Caudate nucleus (tissue), 63 donors: ENCODE measurements at places on chromosomes 1 and 21.
A peak's percentile ranks its signal among the peaks of the same experiment; 100 is the strongest.

- DNase-seq, result peak; percentile 38
Observed at GRCh38 chr1:7680955-7681268, 90.2 kb upstream of the VAMP3 start.

GRCh38 chr1:234208791-234209190 lies 164.5 kb upstream of the COA6 start:
- no peak for DNase-seq

GRCh38 chr1:154391086-154391770 lies 13.9 kb upstream of the IL6R start:
- no peak for DNase-seq

DNA sequence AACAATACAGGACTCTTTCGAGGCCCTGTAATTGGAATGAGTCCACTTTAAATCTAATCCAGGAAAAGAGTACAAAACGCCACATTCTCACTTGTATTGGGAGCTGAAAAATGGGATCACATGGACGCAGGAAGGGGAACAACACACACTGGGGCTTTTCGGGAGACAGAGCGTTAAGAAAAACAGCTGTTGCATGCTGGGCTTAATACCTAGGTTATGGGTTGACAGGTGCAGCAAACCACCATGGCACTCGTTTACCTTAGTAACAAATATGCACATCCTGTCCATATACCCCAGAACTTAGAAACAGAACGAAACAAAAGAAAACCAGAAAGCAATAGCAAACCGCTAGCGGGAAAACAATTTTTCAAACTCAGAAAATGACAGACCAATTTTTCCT lies 1532.7 kb upstream of the TPTE start:
- no peak for DNase-seq

DNA sequence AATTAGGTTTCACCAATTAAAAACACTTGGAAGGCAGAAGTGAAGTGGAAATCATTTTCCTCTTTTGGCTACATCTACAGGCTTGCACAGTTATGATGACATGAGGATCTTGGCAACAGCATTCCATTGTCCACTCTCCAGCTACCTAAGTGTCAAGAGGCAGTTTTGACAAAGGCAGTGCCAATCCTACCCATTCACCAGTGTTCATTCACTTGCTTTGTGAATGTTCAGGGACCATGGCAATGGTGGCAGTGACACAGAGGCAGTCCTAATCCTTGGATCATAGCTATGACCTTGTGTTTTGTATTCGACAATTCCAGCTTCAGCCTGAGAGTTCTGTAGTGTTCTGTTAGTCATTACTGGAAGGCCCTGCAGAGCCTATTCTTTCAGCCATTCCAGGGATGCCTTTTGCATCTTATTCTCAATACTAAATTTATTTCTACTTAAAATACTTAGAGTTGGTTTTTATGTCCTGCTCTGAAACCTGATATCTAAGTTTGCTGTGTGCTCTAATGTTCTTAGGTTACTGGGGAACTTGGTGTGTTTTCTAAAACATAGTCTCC lies 36.7 kb downstream of the CRB1 start:
- no peak for DNase-seq

DNA sequence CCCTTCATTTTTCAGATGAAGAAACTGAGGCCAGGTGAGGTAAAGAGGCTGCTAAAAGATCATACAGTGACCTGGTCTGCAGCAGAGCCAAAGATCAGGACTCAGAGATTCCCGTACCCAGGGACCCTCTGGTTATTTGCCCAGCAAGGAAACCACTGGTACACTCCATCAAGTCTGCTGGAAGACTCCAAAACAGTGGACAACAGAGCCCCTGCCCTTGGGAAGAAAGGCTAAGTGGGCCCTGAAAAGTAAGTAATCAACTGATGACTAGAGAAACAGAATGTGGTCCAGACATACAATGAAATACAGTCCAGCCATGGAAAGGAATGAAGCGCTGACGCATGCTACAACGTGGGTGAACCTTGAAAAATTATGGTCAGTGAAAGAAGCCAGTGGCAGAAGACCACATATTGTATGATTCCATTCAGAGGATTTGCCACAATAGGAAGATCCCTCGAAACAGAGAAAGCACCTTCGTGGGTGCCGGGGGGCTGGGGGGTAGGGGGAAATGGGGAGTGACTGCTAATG lies 106.4 kb downstream of the ETS2 start:
- DNase-seq, result no peak

DNA sequence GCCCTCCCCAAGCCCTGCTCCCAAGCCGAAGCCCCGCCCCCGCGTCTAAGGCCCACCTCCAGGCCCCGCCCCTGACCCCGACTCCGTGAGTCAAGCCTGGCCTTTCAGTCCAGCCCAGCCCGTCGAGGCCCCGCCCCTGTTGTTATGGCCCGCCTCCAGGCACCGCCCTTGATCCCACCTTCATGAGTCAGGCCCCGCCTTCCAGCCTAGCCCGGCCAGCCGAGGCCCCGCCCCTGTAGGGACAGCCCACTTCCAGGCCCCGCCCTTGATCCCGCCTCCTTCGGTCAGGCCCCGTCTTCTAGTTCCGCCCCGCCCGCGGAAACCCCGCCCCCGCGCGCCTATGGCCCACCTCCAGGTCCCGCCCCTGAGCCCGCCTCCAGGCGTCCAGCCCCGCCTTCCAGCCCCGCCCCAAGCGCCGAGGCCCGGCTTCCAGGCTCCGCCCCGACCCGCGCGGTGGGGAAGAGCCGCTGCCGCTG lies 247 bp upstream of the DOP1B start:
- DNase-seq, result peak; percentile 100

DNA sequence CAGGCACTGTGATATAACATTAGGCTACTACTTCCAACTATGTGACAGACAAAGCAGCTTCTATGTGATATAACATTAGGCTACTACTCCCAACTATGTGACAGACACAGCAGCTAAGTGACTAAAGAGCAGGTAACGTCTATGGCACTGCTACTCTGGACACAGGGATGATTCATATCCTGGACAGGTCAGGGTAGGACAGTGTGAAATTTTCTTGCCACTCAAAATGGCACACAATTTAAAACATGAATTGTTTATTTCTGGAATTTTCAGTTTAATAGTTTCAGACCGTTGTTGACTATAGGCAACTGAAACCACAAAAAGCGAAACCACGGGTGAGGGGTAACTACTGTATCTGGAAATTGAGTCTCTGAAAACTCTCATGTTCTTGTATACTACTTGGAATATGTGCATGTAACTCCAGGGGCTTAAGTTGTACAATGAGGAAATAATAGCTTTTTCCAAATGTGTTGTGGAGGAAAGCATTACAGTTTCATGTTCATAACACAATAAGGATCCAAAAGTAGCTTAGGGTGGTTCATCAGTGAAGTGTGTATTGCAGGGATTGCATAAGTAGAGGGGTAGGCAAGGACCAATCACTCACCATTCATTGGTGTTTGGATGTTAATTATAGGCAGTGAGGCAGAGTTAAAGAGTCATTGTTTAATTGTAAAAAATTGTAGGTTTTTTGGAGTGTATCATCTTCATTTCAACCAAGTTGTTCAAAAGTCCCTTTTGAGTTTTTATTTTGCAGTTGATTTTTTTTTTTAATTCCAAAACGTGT lies 5.3 kb downstream of the DTL start:
- DNase-seq, result no peak

DNA sequence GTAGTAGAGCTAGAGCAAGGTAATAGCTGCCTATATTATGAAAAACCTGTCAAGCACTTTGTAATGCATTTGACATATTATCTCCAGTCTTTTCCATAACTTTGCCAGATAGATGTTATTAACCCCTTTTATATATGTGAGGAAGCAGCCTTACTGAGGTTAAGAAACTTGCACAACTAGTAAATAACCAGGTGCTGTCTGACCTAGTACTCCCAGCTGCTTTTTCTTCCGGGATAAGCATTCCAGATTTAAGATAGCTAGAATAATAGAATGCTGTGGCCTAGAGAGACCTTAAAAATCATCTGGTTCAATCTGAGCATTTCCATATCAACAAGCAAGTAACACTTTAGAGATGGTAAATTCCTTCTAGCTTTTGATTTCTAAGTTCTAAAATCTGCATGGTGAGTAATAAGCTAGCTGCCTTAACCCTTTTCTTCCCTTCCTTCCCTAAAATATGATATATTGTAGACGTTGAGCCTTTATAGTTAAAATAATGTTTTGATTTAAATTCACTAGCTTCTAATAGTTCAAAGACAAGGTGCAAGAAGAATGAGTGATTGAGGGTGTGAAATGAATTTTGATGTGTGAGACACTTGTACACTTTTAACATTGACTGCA lies 1.8 kb downstream of the SH3GLB1 start:
- DNase-seq, result no peak

- no peak for DNase-seq
Observed at GRCh38 chr1:200107004-200107470, 79.5 kb downstream of the NR5A2 start.

DNA sequence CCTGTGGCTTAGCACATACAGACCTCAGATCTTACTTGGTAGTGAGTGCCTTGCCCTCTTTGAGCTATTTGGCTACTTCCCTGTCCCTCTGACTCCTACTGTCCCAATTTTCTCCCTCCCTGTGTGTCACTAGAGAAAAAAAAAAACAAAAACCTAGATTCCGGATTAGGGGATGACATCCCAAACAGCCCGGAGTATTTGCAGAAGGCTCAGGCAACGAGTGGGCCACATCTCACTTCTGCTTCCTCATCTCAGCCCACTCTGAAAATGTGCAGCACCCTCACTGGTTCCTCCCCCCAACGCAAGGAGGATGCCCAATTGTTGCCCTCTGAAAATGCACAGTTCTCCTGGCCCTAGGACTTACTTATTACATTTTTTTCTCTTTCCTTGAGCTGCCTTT lies 4.9 kb downstream of the NHLH1 start:
- DNase-seq, result no peak

DNA sequence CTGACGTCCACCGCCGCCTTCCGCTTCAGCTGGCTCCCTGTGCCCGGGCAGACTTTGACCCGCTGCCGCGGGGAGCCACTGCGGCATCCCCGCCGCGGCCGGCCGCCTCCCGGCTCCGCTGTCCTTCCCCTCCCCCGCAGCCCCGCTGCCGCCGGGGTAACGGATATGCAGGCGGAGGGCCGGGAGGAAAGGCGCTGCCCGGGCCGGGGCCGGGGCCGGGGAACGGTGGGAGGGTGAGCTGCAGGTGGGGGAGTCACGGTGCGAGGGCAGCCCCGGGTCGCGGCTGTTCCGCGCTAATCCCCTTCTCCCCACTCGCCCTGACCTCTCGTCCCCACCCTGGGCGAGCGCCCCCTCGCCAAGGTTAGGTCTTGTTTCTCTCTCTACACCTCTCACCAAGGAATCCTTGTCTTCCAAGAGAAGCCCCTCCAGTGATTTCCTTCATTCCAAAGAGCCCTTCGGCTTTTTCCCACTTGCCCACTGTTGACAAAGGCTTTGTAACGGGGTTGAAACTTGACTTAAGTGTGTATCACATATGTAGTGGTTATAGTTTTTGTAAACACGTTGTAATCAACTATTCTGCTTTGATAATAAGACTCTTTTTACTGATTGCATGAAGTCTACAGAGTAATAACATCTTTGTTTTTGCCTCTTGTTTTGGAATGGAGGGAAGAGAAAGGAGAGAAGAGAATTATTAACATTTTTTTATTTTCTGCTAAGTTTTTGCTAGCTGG lies 669 bp downstream of the XPR1 start:
- DNase-seq, result peak; percentile 71

- DNase-seq, result peak; percentile 84
Observed at GRCh38 chr1:11681071-11681771, at the start of gene MAD2L2. Gene MAD2L2 (minus strand): TSS chr1:11681148. CDS start chr1:11680601, 547 bp downstream.

DNA sequence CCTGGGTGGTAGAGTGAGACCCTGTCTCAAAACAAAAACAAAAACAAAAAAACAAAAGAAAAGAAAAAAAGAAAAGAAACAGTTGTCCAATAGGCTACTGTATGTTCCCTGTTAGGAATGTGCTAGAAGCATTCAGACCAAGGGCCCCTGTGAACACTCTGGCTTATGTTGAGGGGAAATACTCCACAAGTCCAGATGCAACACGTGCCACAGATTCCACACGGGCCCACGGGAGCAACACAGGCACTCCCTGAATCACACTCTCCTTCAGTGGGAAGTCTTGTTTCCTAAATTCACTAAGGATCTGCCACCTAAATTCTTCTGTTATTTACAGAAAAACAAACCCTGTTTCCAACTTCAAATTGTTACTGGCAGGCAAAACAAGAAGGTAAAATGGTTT lies 291.1 kb downstream of the PCP4 start:
- DNase-seq, result no peak

DNA sequence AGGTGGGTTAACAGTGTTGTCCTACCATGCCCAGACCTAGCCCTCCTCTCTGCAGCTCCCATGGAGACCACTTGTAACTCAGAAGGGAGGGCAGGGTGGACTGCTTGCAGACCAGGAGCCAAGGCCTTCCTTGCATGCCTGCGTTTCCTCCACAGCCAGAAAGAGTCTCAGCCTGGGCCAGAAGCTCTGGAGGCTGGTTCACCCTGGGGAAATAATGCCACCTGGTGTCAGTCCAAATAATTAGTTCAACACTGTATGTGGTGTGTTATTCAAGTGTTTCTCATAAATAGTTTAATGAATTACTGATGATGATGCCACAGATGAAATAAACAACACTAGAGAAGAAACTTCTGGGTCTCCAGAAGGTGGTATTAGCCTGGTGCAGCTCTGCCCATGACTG lies 16.9 kb upstream of the VANGL1 start:
- DNase-seq, result no peak

GRCh38 chr1:48725341-48726046 lies 51.2 kb downstream of the BEND5 start:
- DNase-seq, result no peak

GRCh38 chr1:31327381-31327780 lies 30.5 kb downstream of the ZCCHC17 start:
- DNase-seq, result no peak

GRCh38 chr1:183636783-183637182 lies 1.2 kb upstream of the ARPC5 start:
- no peak for DNase-seq

DNA sequence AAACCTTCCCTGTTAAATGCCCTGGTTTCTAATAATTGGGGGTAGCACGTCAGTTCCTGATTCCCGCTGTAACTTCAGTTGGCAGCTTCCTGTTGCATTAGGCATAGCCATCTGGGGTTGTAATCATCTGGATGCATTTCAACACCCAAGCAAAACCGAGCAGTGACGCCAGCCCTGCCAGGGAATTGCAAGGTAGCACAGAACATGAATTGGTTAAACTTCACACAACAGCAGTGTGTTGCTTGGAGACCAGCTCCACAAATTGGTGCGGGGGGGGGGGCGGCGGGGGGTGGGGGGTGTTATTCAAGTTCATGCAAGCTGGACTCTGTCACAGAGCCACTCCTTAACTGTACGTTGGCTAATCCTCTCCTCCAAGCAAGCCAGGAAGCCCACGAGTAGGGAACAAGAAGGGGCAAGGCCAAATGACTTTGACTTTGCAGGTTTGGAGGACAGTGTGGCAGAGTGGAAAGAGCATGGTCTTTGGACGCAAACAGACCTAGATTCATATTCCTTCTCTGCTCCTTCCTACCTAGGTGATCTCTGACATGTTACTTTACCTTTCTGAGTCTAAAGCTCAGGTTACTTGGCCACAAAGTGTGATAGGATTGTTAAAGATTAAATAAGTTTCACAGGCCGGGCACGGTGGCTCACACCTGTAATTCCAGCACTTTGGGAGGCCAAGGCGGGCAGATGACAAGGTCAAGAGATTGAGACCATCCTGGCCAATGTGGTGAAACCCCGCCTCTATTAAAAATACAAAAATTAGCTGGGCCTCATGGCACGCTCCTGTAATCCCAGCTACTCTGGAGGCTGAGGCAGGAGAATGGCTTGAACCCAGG lies 4.7 kb downstream of the LAX1 start:
- DNase-seq, result no peak

GRCh38 chr1:44661781-44662682 lies 12.2 kb downstream of the TMEM53 start:
- no peak for DNase-seq

GRCh38 chr1:162772571-162773154 lies 17.8 kb upstream of the HSD17B7 start:
- no peak for DNase-seq

- DNase-seq, result no peak
Observed at GRCh38 chr1:158961178-158961577, 29.8 kb downstream of the PYHIN1 start.
